ENCODE measurements at places on chromosomes 3 and 15. TPM values are rescaled to one million over a fixed set of nuclear protein-coding genes. Genes with fewer than 3 reads are reported as not detected.

Gene GNB4
- 9.0 TPM for total RNA-seq

Gene GOLGA8N
- total RNA-seq, result 10.5 TPM

Gene ERICH6
- not detected for total RNA-seq

Gene ITIH1
- total RNA-seq, result not detected

Gene ACP3
- 27.5 TPM for total RNA-seq

Gene KBTBD12
- 3.1 TPM for total RNA-seq

Gene GABRB3
- 0.52 TPM for total RNA-seq

Gene CHRD
- total RNA-seq, result 8.7 TPM

Gene GSK3B
- 40.1 TPM for total RNA-seq

Gene COLQ
- total RNA-seq, result 3.0 TPM

Gene CCDC54
- not detected for total RNA-seq

Gene KIF7
- total RNA-seq, result 3.1 TPM

Gene SLCO3A1
- total RNA-seq, result 23.8 TPM

Gene TRPM1
- total RNA-seq, result not detected

Gene CCDC39
- 0.10 TPM for total RNA-seq

Gene TM6SF1
- 4.9 TPM for total RNA-seq

Gene RNU5B-1
- not detected for total RNA-seq

Gene ALPK3
- 15.3 TPM for total RNA-seq

Gene RAP2B
- 12.4 TPM for total RNA-seq

Gene SENP5
- 48.1 TPM for total RNA-seq

Gene CACNA2D2
- total RNA-seq, result 1.5 TPM

Gene DZIP1L
- 9.2 TPM for total RNA-seq

Gene ADCY5
- 12.6 TPM for total RNA-seq

Gene ARF4
- total RNA-seq, result 115 TPM

Gene SERPINI2
- not detected for total RNA-seq

Gene VEPH1
- total RNA-seq, result 1.5 TPM

Gene CAMK2N2
- total RNA-seq, result not detected

Gene TEX9
- total RNA-seq, result 7.8 TPM

Gene NOX5
- total RNA-seq, result not detected

Gene PCOLCE2
- total RNA-seq, result 2.3 TPM

Gene IL16
- total RNA-seq, result 6.2 TPM

Gene CHRM5
- not detected for total RNA-seq

Gene GOLGA8S
- total RNA-seq, result 0.38 TPM

Gene PDZRN3
- 147 TPM for total RNA-seq

Gene TTC21A
- total RNA-seq, result 6.2 TPM

Gene LOXL1
- 0.87 TPM for total RNA-seq

Gene IL17RB
- 10.9 TPM for total RNA-seq

Gene CLDN11
- total RNA-seq, result 5.9 TPM

Gene TM4SF18
- 2.4 TPM for total RNA-seq

Gene SLC28A1
- not detected for total RNA-seq

Gene ZBTB47
- total RNA-seq, result 3.1 TPM

Gene ZPLD1
- total RNA-seq, result not detected

Data from mucosa of descending colon (tissue), 3 donors.